GM23248 (cell line): ENCODE measurements at places on chromosomes 16 and 17.

GRCh38 chr17:72236980-72237633 is 116.3 kb downstream of the SOX9 start:
- DNase-seq: no peak

- no peak for DNase-seq
Observed at GRCh38 chr17:63033142-63033541, 67.1 kb downstream of the TANC2 start.

- no peak for DNase-seq
Observed at GRCh38 chr17:78174870-78175642, 6.7 kb downstream of the SYNGR2 start.

GRCh38 chr17:82105417-82105881 is 7.4 kb upstream of the FASN start:
- no peak for DNase-seq

DNA sequence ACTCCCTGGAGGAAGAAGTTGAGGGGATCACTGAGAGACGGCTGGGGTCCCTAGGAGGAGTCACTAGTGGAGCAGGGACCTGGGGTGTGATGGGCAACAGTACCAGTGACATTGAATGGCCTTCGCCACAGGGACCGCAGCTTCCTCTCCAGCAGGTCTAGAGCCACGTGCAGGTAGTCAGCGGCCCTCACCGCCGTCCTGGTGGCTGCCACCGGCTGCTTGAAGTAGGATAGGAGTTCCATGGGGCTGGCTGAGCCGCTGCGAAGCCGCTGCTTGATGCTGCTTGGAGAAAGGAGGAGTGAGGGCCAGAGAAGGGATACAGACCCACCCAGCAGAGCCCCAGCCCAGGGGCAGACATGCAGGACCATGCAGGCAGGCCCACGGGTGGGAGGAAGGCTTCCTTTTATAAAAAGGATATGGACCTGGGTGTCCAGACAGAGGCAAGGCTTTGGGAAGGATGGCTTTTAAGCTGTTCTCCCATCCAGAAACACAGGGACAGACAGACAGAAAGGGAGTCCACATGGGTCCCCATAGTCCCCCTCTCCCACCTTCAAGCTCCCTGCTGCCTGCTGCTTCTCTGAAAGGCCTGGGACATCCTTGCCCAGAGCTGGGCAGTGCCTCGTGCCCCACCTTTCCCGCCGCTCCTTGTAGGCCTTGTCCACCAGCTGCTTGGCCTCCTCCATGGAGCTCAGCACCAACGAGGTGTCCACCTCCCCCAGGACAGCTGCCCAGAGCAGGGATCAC is 827 bp downstream of the MPO start:
- no peak for DNase-seq

DNA sequence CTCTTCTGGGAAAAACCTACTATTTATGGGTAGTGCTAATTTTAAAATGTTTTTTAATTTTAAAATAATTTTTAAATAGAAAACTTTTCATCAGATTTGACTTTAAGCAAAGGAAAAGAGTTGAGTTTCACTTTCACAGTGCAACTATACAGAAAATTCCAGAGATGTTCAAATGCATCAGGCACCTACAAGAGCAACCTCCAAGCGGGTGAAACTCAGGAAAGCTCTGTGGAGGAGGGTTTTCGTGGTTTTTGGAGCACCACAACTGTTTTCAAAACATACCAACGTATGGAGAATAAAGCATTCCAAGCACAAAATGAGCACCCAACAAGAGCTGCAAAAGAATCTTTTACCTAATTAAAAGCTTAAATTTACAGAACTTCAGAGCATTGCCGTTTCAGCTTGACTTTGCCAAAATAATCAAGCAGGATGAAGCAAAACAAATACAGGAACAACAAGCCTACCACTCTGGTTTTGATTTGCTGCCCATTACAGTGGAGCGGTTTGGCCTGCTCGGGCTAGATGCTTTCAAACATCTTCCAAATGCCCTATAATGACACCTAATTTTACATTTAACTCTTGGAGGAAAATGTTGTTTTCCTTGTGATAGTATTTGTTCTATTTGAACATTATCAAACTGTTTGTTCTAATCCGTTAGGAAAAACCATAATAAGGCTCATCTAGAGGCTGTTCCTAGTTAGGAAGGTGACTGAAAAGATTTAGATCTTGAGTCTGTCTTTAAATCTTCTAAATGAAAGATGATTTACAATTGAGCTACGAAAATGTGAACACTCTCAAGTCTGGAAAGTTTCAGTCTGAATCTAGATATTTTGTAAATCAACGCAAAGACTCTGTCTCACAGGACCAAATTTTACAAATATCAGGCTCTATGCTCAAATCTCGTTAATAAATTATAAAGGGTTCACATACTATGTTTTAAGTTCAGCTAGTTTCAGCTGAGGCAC is 34.5 kb downstream of the NACA2 start:
- no peak for DNase-seq

GRCh38 chr16:1289477-1289866 is 20.0 kb upstream of the UBE2I start:
- no peak for DNase-seq

GRCh38 chr17:16870253-16871245 is 101.4 kb downstream of the TNFRSF13B start:
- DNase-seq: no peak

GRCh38 chr17:63645775-63646487 is 23.7 kb downstream of the MAP3K3 start:
- no peak for DNase-seq

GRCh38 chr17:19554393-19554792 is 20.7 kb downstream of the SLC47A1 start:
- no peak for DNase-seq

DNA sequence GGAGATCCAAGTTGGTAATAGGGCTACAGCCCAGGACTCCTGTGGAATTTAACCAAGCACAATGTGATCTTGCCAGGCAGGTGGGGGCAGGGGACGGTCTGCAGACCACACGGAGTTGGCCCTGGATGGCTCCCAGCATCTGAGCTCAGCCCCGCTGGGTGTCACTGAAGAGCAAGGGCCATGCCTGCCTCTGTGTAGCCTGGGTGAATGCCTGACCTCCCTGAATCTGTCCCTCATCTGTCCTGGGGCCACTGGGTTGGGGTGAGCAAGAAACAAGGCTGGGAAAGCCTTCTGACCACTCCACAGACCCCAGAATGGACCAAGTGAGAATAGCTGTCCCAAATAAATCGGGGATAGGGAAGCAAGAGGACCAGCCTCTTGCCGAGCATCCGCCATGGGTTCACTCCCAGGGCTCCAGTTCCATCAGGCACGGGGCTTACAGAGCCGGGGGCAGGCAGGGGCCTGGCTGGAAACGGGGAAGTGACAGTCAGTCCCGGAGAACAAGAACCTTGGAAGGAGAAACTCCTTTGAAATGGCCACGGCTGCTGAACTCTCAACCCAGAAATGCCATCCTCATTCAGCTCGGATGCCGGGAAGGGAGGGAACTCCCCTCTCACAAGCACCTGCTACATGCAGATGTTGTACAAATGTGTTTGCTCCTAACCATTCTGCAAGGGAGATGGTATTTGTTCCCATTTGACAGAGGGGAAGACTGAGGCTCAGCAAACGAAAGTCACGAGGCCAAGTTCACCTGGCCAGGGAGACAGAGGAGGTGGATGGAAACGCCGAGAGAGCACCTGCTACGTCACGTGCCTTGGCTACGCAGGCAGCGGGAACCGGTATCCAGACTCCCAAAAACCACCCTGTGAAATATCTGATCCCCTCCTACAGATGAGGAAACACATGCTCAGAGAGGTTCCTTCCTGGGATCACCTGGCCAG is 50.0 kb downstream of the RMI2 start:
- DNase-seq: no peak

GRCh38 chr17:40648384-40648968 is 858 bp upstream of the SMARCE1 start:
- peak; percentile 42 for DNase-seq

DNA sequence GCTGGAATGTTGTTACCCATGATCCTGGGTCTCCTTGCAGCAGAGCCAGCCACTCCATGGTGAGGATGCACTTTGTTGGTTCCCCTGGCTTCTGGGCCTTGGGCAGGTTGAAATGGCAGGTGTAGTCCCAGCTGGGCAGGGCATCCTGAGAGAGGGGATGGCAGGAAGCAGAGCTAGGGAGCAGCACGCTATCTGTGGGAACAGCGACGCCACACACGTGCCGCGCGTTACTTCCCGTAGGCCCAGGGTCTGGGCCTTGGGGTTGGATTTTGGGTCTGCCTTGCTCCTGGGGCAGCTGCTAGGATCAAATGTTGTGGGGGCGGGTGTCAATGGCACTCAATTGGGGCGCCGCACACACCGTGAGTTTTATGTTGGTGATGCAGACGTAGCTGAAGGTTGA is 368.0 kb downstream of the CPPED1 start:
- no peak for DNase-seq

DNA sequence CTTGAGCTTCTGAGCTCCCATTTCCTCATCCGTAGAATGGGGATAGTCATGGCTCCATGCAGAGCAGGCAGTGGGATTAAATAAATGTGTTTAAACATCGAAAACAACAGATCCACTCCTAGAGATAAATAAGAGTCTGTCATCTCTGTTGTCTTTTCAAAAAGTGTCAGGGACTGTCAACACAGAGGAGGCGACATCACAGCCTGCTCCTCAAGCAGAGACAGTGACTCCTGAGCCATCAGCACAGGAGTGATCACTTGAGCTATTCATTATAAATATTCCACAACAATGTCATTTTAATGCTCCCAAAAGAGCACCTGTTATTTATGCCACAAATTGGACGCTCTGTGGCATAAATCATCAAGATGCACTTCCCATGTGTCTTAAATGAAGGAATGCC is 605.6 kb upstream of the CDH5 start:
- DNase-seq: no peak

DNA sequence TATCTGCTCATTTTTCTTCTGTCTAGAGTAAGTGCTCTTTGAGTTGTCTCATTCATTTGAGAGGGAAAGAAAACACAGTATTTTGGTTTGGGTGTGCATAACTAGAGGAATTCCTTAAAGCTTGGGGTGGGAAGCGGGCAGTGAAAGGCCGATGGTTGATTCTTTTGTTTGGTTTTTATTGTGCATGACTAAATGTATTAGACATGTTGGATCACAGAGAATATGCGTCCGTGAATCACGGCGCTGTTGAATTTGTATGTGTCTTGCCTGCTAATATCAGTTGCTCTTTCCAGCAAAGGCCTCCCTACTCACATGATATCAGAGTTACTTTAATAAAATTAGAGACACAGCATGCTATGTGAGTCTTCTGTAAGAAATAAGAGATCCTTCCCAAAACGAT is 180.0 kb downstream of the CHD9NB start:
- no peak for DNase-seq

- no peak for DNase-seq
Observed at GRCh38 chr17:14781123-14781522, 480.2 kb downstream of the HS3ST3B1 start.

DNA sequence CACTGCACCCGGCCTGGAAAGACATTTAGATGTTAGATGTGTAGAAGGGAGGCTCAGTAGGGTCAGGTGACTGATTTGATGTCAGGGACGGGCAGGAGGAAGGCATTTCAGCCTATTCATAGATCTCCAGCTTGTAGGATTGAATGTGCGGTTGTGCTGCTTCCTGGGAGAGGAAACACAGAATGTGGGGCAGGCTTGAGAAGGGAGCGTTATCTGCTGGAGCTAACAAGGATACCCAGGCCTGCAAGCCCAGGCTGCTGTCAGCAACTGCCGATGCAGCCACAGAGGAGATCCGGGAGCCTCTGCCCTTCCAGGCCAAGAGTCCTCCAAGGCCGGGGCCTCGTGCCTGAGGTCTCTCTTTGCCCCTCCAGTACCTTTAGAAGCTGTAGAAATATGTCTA is 205.6 kb downstream of the SPECC1 start:
- no peak for DNase-seq

DNA sequence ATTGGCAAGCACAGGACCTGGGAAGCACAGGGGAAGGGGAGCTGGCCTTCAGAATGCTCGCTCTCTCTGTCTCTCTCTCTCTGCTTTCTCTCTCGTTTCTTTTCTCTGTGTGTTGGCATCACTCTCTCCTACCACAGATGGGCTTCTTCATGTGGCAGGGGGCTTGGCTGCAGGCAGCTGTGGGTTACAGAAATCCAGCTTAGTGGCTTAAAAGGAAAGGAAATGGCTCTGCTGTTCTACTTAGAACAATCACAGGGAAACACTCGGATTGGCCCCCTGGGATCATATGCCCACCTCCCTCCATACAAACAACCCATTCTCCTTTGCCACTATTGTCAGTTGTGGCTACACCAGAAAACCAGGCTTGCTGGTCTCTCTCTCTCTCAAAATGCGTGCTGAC is 20.4 kb downstream of the TBX2 start:
- no peak for DNase-seq

DNA sequence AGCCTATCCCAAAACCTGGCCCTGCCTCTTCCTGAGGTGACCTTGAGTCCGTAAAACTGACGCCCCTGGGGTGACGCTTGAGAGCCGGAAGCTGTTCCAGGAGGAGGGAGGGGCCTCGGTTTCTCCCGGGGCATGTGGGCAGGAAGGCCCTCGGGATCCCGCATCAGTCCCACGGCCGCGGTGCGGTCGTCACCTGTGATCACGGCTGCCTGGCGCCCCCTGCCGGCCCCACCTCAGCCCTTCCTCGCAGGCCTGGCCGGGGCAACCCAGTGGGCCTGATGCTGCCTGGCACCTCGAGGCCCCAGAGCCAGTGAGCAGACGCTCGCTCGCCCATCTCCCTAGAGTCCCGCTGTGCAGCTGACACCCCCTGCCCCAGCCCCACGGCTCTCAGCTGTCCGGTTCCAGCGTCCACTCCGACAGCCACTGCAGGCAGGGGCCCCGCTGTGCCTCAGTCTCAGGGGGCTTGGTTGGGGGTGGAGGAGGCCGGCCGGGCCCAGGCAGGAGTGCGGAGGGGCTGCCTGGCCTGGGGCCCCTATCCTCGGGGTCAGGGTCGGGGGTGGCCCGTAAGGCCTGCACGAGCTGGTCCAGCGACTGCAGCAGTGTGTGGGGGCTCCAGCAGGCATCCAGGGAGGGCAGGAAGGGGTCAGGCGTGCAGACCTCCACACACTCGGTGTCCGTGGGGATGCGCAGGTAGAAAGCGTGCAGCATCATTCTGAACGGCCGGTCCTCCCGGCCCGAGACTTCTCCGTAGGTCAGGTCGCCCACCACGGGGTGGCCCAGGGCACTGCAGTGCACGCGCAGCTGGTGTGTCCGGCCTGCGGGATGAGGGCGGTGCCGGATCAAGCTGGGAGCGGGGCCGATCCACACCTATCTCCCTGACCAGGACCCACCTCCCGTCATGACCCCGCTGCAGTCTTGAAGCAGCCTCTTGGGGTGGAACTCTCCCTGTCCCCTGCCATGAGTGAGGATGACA is 2.3 kb downstream of the RPUSD1 start:
- DNase-seq: peak; percentile 71

GRCh38 chr16:49544828-49545227 is 171.2 kb downstream of the C16orf78 start:
- DNase-seq: no peak
